ENCODE measurements at places on chromosomes 6 and 20. TPM values are rescaled to one million over a fixed set of nuclear protein-coding genes. Genes with fewer than 3 reads are reported as not detected.

RIMS1 gene
- 3.2 TPM for total RNA-seq

CCM2L gene
- 12.7 TPM for total RNA-seq

DCDC2 gene
- total RNA-seq: 84.9 TPM

SNX5 gene
- 143 TPM for total RNA-seq

SLC44A4 gene
- 28.4 TPM for total RNA-seq

CDSN gene
- not detected for total RNA-seq

RRP36 gene
- total RNA-seq: 34.7 TPM

HLA-DRB1 gene
- 31.2 TPM for total RNA-seq

ALDH5A1 gene
- total RNA-seq: 21.0 TPM

NKAIN2 gene
- total RNA-seq: 12.4 TPM

DEF6 gene
- 9.1 TPM for total RNA-seq

HTR1B gene
- total RNA-seq: 0.35 TPM

RIN2 gene
- 64.3 TPM for total RNA-seq

ANKRD66 gene
- not detected for total RNA-seq

OR2B6 gene
- 0.23 TPM for total RNA-seq

CNR1 gene
- 0.53 TPM for total RNA-seq

NOX3 gene
- 2.1 TPM for total RNA-seq

IP6K3 gene
- total RNA-seq: 11.6 TPM

NNAT gene
- 39.2 TPM for total RNA-seq

CALHM5 gene
- 2.2 TPM for total RNA-seq

Measured in metanephros (tissue), 2 donors.